ENCODE measurements at places on chromosomes 13 and 19.

GRCh38 chr13:101640788-101641400 lies 188.4 kb downstream of the ITGBL1 start:
- no peak for DNase-seq

DNA sequence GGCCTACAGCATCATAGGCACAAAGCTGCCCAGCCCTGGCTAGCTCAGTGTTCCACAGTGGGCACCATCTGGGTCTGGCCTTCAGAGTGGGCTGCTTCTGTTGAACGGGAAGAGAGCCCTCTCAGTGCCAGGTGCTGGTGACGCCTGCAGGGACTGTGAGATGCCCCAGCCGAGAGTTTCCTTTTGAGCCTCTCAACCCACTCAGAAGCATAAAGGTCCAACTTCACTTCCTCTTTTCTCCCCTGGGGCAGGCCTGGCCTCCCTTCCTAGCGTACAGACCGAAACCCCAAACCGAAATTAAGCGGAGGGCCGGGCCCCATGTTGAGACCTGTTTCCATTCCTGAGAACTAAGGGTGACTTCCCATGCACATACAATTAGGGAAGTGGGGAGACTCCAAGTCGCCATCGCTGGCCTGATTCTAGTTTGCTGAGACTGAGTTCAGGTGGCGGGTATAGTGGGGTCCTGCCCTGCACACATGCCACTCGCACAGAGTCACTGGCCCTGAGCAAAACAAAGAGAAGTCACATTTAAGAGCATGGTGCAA lies 6.9 kb downstream of the RAB8A start:
- DNase-seq, result peak; percentile 86

- DNase-seq, result no peak
Observed at GRCh38 chr13:99542788-99543406, 41.6 kb downstream of the TM9SF2 start.

DNA sequence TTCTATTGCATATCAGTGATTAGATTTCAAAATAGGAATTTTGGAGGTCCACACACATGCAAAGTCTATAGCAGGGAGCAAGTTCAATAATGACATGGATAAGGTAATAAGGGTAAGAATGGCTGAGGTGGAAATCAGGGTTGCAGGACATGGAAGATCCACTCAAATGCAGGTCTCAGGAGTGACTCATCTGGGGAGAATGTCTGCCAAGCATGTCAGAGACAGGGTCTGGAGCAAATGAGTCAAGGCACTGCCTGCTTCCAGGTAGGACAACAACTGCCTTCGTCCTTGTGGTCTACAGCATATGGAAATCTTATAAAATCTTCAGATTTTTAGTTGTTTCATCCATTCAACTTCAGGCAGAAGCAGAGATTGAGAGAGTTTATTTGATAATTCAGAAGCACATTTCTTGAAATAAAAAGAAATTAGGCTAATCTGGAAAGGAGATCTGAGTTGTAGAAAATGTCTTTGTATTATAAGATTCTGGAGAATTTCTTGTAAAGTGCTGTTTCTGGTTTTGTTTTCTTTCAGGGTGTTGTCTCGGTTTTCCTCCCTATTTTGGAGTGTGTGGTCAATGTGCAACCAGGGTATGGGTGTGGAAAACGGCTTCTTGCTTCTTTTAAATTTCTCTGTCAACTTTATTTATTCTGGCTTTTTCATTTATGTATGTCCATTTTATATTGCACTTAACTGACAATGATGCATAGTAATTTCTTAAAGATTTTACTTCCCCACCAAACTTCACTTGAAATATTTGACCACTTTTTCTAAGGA lies 748.8 kb downstream of the LIG4 start:
- DNase-seq, result no peak

DNA sequence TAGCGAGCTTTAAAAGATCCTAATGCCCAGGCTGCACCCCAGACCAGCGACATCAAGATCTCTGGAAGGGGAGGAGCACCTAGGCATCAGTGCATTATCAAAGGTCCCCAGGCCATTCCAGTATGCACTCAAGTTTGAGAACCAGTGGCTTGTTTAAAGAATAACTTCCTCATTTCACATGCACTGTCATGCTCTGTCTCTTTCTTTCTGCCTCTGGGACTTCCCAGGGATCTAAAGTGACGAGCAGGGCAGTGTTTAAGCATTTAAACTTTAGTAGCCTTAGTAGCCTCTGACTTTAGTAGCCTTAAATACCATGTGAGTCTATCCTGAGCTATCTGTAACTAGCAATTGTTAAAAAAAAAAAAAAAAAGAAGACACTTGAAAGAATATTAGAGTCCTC lies 8.9 kb upstream of the FARP1 start:
- peak; percentile 83 for DNase-seq

DNA sequence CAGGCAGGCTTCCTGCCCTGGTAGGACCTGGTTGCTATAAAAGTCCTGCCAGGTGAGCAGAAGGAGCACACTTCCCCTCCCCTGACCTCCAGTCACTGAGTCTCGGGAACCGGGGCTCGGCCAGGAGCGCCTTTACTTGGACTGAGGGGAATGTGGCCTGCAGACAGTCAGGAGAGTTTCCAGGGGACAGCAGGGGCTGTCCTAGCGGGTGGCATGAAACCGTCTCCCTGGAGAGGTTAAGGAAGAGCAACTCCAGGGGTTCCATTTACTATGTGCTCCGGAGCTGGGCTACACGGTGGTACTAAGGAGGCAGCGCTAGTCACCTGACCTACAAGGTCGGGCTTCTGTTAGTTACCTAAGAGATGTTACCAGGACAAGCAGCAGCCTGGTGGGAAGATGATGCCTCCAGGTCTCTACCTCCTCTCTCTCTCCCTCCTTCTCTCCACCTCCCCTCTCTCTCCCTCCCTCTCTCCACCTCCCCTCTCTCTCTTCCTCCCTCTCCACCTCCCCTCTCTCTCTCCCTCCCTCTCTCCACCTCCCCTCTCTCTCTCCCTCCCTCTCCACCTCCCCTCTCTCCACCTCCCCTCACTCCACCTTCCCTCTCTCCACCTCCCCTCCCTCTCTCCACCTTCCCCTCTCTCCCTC lies 4.1 kb upstream of the CNOT3 start:
- DNase-seq, result peak; percentile 68

DNA sequence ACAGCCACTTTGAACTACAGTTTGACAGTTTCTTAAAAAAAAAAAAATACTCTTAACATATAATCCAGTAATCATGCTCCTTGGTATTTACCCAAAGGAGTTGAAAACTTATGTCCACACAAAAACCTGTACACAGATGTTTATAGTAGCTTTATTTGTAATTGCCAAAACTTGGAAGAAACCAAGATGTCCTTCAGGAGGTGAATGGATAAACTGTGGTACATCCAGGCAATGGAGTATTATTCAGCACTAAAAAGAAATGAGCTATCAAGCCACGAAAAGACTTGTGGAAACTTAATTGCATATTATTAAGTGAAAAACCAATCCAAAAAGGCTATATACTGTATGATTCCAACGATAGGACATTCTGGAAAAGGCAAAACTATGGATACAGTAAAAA lies 44.9 kb downstream of the RCBTB2 start:
- no peak for DNase-seq

DNA sequence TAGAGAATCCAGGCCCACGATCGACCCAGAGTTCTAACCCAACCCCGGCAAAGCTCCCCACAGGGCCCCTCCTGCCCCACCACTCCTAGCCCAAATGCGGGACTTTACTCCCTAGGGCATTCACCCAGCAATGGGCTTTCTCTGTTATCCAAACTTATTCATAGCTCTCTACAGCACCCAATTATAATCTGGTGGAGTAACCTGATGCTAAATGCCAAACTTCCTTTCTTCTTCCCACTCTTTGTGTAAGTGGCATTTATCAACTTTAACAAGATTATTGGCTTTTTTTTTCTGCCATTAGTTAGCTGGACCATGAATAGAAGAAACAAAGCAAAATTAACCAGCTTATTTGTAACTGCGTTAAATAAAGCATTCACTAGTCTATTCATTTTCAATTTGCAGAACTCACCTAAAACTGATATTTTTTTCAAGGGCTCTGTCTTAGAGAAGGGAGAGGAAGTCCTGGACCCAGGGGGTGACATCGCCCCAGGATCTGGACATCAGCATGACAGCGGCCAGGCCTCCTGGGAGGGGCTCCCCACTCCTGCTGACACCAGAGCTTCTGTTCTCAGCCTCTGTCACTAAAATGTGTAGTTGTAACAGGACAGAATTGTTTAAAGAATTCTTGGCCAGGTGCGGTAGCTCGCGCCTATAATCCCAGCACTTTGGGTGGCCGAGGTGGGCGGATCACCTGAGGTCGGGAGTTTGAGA lies 1.5 kb downstream of the FAM124A start:
- DNase-seq, result no peak

- DNase-seq, result peak; percentile 40
Observed at GRCh38 chr19:18414504-18415177, 4.6 kb upstream of the SSBP4 start.
